ENCODE measurements at places on chromosomes 7 and 10.

- DNase-seq = no peak
Observed at GRCh38 chr7:11009631-11010030, 36.0 kb downstream of the PHF14 start.

DNA sequence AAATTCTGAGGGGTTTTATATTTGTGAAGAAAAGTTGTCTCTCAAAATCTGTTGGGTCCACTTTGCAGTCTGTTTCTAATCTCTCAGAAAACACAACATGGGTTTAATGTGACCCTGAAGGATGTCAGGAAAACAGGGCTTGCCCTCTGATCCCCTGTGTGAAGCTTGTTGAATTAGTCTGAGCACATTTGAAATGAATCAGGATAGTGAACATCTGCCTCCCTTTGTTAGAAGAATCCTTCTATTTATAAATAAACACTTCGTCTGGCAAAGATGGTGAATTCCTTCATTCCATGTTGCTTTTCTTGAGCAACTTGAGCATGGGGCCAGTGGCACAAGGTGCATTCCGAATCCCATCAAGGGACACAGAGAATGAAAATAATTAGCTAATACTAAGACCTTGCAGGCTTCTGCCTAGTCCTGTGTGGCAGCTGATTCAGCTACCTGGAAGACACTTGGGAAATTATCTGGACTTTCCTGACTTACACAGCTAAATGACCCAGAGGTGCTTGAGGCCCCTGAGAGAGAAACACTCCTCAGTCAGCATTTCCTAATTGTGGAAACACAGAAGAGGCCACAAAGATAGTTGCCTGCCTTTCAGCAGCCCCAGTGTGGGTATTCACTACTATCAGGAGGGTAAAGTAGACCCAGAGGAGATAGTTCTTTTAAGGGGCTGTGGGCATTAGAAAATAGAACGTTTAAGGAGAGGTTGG is 305.5 kb downstream of the C7orf25 start:
- no peak for DNase-seq

- no peak for DNase-seq
Observed at GRCh38 chr10:18204039-18204835, 64.0 kb downstream of the CACNB2 start.

- DNase-seq = no peak
Observed at GRCh38 chr10:72426986-72427385, 72.3 kb upstream of the DNAJB12 start.

DNA sequence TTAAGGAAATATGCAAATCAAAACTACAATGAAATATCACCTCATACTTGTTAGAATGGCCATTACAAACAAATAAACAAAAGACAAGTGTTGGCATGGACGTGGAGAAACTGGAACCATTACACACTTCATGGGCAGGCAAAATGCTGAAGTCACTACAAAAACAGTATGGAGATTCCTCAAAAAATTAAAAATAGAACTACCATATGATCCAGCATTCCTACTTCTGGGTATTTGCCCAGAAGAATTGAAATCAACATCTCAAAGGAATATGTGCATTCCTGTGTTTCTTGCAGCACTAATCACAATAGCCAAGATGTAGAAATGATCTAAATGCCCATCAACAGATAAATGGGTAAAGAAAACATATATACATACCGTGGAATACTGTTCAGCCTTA is 83.6 kb downstream of the NRCAM start:
- no peak for DNase-seq

GRCh38 chr10:131870831-131871672 is 29.8 kb upstream of the PPP2R2D start:
- no peak for DNase-seq

DNA sequence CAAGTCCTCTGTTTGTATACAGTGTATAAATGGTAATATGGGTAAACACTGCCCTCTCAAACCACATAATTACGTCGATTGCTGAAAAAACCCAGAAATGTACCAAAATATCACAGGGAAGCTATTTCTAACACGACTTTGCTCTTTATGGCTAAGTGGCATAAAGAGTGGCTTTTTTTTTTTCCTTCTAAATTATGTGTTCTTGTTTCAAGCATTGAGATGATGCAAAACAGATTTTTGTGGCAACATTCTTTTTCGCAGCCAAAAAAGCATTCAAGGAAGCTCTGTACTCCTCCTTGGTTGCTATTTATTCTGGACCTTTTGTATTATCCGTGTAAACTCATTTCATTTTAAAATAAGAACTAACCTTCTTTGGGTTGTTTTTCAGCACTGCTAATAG is 138.9 kb downstream of the VTI1A start:
- DNase-seq = no peak

DNA sequence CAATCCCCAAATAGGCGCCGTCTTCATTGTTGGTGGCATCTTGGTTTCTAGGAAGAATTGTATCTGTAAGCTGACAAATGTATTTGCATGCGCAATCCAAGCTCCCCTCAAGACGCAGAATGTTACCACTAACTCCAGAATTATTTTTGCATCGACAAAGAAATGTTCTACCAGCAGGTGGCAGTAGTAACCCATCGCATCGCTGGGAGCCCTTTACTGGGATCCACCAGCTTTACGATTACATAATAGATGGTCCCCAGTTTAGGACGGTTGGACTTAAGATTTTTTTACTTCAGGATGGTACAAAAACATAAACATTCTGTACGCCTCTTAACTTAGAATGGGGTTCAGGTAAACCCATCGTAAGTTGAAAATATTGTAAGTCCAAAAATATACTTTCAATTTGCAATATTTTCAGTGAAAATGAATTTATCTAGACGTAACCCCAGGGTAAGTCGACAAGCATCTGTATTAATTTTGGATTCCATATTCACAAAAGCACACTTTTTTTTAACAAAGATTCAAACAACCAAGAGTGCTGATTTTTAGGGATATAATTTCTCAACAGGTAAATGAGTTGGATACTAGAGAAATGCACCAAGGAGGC is 114.0 kb upstream of the COBL start:
- DNase-seq = peak; percentile 79

- DNase-seq = no peak
Observed at GRCh38 chr10:116470071-116470470, 42.4 kb downstream of the PNLIPRP3 start.

DNA sequence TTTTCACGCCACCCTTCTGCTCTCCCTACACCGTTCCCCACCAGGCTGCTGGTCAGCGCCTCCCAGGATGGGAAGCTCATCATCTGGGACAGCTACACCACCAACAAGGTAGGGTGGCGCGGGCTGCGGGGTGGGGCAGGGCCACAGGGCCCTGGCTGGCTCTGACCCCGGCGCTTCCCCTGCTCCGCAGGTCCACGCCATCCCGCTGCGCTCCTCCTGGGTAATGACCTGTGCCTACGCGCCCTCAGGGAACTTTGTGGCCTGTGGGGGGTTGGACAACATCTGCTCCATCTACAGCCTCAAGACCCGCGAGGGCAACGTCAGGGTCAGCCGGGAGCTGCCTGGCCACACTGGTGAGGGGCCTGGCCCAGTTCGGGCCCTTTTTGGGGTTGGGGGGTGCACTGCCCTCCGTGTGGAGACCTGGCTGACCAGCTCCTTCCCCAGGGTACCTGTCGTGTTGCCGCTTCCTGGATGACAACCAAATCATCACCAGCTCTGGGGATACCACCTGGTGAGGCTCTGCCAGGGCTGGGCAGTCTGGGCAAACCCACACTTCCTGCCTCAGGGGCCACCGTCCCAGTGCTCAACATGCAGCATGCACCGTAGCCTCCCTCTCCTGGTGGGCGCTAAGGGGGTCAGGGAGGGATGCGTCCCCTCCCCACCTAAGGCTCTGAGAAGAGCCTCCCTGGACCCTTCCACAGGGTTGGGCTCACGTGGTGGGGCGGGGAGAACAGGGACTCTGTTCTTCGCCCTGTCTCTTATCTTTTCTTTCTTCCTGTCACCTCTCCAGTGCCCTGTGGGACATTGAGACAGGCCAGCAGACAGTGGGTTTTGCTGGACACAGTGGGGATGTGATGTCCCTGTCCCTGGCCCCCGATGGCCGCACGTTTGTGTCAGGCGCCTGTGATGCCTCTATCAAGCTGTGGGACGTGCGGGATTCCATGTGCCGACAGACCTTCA is 4.0 kb downstream of the GNB2 start:
- DNase-seq = no peak

GRCh38 chr7:42745357-42746059 is 166.4 kb downstream of the C7orf25 start:
- DNase-seq = no peak

DNA sequence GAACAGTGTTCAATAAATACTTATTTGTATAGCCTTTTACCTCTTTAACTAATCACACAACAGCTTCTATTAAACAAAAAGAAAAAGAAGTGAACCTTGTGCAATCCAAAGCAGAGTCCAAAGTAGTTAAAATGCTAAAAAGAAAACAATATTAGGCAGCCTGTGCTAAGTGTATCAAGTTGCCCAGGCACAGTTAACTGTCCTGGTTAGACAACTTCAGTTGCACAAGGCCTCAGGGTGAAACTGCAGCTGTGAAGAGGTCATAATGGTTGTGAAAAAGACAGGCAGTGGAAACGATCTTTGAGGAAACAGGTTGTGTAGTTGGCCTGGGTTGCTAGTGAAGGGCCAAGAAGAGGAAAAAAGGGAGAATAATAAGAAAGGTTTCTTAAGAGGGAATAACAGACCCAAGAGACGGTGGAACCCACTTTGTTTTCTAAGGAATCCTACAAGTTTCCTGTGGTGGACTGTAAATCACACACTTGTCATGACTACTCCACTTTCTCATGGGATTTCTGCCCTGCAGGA is 6.0 kb upstream of the CROT start:
- no peak for DNase-seq

- no peak for DNase-seq
Observed at GRCh38 chr7:91293840-91294239, 29.6 kb downstream of the FZD1 start.

Data from kidney (tissue), 22 donors.